HuH-7 (cell line): ENCODE measurements at places on chromosomes 3 and 15.

DNA sequence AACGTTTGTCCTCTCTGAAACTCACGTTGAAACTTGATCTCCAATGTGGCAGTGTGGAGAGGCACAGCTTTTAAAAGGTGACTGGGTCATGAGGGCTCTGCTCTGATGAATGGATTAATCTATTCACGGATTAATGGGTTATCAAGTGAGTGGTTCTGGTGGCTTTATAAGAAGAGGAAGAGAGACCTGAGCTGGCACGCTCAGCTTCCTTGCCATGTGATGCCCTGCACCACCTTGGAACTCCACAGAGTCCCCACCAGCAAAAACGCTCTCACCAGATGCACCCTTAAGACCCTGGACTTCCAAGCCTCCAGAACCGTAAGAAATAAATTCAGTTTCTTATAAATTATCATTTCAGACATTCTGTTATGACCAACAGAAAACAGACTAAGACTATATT lies 2.6 kb downstream of the PPP1R2 start:
- no peak for DNase-seq

- DNase-seq: no peak
Observed at GRCh38 chr15:68281008-68281407, 3.5 kb downstream of the FEM1B start.

DNA sequence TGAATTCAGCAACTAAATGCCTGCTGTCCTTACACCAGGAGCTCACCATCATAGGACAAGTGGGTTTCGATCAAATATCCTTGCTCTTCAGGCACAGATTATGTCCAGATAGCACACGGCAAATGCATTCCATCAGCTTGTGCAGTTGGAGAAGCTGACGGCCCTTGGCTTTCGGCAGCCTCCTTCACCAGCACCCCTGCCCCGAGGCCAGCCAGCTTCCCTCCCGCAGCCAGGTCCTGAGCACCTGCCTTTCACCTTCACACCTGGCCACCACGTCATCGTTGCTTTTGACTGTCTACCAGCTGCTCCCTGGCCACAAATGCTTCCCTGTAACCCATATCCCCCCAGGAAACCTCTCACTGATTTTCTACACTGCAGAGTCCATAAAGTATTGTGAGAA lies 355.5 kb downstream of the OCA2 start:
- no peak for DNase-seq

GRCh38 chr15:77185242-77185785 lies 114.4 kb upstream of the TSPAN3 start:
- DNase-seq: no peak

GRCh38 chr3:152626226-152626625 lies 208.7 kb upstream of the P2RY1 start:
- no peak for DNase-seq

DNA sequence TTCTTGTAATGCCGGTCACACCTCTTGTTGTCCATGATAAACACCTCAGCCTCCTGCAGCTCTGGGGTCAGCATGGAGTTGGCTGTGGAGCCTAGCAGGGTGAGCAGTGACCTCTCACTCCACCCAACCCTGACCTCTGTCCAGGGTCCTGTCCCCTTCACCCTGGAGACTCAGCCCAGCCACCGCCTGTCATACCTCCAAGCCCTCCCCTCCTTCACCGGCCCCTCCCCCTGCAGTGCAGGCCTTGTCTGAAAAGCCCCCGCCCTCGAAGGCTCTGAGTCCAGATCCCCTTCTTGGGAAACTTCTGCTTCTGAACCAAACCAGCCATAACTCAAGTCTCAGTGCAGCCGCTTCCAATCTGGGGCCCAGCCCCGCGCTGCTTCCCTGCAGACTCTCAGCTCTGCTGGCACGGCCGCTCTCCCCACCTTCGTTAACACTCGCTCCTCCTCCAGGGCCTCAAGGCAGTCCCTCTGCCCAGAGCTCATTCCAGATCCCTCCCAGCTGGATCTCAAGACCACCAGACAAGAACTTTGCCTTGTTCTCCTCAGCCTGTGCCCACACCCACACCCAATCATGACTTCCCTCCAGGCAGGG lies 25.4 kb upstream of the PRSS50 start:
- DNase-seq: no peak

DNA sequence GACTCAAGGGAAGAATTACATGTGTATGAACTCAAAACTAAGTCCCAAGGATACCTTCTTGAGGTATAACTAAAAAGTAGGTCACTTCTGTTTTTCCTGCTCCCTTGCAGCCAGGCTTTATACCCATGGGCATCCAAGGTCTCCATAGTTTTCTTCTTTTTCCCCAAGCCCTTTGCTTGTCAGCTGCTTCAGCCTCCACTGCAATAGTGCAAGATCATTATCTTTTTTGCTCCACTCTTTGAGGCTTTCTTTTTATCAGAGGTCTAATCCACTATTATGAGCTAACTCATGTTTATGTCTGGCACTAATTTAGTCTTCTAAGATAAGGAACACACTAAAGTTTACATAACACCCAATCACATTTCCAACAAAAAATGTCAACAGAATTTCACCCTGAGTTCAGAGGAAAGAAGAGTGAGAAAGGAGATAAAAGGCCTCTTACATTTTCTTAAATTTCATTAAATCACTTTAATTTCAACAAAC lies 121.2 kb upstream of the LSAMP start:
- no peak for DNase-seq

DNA sequence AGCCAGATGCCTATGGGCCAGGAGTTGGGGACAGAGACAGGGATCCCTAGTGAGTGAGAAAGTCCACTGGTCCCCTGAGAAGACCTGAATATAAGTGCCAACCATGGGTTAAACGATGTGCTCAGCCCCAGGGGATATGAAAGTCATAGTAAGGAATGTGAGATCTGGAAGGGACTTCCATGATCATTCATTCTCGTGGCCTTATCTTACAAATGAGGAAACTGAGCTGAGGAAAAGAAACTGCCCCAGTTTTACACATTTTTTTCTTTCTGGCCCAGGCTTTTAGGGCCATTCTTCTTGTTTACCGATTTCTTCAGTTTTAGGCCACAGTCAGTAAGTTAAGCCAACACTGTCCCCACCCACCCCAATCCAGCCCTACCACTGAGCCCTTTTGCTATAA lies 11.1 kb downstream of the CD80 start:
- DNase-seq: no peak

DNA sequence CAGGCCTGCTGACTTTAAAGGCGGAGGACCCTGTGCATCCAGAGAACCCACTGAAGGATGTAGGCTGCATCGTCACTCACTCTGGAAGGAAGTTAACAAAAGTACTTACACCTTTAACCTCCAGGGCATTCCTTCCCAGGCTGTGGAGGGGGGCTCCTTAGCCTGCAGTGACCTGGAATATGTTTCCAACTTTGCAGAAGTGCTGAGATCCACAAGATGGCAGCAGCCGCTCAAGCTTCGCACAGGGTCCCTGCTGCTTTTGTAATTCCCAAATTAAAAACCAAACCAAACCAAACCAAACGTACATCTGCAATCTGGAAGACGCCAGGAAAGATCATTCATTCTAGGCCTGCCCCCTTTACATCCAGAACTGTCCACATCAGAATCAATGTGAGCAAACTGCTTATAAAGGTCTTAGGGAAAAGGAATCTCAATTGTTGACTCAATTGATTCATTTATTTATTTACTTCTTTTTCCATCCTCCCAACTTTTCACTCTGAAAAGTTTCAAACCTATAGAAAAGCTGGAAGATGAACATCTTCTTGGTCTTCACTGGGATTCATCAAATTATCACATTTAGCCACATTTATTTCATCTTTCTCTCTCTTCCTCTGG lies 70.5 kb upstream of the KLHL25 start:
- DNase-seq: peak; percentile 64

DNA sequence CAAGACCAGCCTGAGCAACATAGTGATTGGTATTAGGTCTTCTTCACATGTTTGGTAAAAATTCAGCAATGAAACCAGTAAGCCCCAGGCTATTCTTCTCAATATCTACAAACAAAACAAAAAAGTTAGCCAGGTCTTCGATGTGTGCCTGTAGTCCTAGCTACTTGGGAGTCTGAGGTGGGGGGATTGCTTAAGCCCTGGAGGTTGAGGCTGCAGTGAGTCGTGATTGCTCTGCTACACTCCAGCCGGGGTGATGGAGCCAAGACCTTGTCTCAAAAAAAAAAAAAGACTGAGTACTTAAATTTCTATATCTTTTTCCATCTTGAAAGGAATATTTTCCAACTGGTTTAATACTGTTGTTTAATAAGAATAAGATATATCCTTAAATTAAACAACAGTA lies 106.8 kb downstream of the MBNL1 start:
- DNase-seq: no peak

GRCh38 chr15:33322091-33322490 lies 11.3 kb downstream of the RYR3 start:
- no peak for DNase-seq

GRCh38 chr3:10305331-10305902 lies 12.7 kb upstream of the GHRL start:
- no peak for DNase-seq

DNA sequence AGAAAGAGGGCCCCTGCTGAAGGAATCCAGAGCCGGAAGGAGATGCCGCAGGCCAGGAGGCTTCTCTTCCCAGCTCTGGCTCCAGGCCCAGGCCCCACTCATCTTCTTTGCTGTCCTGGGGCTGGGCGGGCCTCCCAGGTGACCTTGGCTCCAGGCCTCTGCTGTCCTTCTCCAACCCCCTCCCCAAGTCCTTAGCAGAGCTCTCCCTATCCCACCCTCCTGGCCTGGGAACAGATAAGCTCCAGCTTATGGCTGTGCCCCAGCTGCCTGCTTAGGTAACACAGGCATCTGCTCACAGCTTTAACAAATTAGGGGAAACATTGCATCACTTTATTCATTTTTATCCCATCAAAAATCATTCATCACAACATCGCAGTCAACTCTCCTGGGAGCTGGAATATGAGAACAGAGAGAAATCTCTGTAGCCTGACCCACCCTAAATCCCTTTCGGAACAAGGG lies 86.9 kb downstream of the SEMA5B start:
- no peak for DNase-seq

DNA sequence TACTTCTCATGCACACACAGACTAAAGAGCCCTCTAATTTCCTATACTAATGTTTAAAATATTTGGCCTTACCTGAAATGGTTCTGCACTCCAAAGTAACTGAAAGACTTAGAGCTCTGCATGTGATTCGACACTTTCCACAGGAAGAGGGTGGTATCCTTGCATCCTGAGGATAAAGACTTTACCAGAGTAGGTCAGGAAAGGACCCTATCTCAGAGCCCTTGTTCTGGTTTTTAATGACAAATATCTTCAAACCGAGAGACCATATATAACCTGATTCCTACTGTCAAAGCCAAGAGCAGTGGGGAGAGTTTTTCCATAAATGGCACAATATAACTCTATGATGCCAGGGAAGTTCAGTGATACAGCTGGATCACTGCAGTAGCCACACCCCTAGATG lies at the start of gene GP5:
TSS of gene GP5 (minus strand) at position 101 of the 400 bp plus-strand sequence. CDS start 984 bp downstream, outside the sequence.
- DNase-seq: no peak

DNA sequence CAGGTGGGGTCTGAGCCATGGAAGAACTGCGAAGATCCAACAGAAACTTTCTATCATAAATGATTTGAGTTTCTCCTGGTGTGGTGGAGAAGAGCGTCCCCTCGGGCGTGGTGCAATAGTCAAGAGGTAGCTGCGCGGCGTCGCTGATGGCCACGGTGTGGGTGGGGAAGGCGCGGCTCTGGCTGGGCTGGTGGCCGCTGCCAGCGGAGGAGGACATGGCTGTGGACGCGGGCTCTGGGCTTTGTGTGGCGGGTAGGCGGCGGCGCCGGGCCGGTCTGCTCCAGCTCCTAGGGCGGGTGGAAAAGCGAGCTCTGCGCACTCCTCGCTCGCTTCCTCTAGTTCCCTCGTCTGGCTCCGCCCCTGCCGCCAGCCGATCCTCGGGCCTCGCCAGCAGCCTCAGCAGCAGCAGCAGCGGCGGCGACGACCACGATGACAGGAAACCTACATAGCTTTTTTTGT lies 5.9 kb downstream of the STARD9 start:
- peak; percentile 71 for DNase-seq

GRCh38 chr15:93348711-93349545 lies 259.9 kb upstream of the RGMA start:
- no peak for DNase-seq

DNA sequence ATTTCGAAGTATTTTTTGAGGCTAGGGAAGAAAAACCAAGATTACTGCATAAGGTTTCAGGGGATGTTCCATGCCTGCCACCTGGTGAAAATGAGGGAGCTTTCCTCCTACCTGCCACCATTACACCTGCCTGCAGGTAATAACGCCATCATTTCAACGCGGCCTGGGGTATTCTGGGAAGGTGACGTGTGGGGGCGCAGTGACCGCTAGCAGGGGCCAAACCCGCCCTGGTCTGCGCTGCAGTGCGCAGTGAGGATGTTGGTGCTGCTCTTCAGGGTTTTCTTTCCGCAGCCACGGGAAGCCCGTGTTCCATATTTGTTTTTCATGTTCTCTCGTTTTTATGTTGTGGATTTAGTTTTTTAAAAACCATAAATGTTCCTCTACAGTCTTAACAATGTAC lies 37.4 kb upstream of the SNRPN start:
- no peak for DNase-seq

GRCh38 chr15:45276831-45277230 lies 24.8 kb downstream of the SLC28A2 start:
- no peak for DNase-seq

- DNase-seq: no peak
Observed at GRCh38 chr15:76753771-76754170, 151.4 kb downstream of the SCAPER start.

DNA sequence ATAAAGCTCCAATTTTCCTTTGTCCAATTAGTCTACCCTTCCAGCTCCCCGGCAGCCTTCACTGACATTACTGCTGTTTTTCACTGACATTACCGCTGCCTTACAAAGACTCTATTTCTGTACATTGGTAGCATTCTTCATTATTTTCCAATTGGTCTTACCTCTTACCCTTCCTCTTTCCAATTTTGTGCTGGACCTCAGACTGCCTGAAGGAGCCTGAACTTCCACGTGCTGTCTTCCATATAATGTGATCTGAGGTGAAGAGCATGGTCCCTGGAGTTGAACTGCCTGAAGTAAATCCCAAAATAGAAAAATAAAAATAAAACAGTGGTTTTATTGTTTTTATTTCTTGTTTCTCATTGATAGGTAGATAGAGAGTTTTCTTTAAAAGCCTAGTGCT lies 9.2 kb upstream of the TNIK start:
- no peak for DNase-seq

DNA sequence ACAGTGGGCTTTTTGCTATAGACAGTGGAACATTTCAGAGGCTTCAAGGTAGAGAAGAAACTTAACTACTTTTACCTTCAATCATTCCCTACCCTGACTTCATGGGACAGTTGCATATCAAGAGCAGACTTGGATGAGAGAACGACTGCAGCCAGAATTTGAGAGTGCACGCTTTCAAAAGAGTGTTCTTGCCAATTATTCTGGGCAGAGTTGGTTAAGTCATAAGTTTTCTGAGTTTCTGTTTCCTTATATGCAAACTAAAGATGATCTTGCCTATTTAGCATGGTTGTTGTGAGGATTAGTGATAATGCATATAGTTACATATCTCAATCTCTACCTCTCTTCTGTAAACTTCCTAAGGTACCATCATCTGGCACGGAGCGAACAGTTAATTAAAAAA lies 7.6 kb downstream of the SLC9A9 start:
- no peak for DNase-seq

DNA sequence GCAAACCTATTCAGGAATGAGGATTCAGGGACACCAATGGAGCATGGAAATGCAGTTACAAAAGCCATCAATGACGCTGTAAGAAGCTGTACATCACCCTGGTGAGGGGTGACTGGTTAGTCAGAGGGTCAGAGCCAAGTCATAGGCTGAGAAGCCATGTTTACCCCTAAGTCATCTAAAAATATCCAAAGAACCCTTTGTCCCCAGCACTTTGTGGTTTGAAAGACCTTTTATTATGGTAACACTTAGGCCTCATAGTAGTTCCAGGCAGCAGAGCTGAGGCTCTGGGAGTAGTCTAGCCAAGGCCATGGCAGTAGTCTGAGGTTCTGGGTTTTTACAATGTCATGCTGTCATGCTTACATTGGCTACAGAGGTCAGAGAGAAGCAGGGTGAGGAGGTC lies 131.2 kb downstream of the CTNNB1 start:
- DNase-seq: no peak
